ENCODE measurements at places on chromosomes 16 and 17.

DNA sequence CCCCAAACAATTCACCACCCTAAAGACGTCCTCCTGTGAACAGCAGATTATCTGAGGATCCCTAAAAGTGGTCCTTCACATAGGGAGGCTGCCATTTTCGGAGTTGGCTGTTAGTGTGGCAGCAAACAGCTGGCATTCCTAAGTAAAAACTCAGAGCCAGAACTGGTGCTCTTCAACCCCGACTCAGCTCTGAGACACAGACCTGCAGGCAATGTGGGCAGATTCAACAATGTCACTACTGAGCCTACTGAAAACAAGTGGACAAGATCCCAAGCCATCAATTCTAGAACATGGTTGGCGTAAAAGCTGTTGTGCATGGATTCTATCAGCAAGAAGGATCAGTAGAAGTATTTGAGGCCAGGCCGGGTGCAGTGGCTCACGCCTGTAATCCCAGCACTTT, 247.2 kb downstream of the NTN1 start:
- DNase-seq: no peak

GRCh38 chr16:30380072-30380802, 2.1 kb downstream of the SEPTIN1 start:
- DNase-seq: no peak

GRCh38 chr16:64361753-64362152, 760.1 kb downstream of the CDH11 start:
- DNase-seq: no peak

GRCh38 chr16:13377143-13377542, 475.7 kb downstream of the SHISA9 start:
- no peak for DNase-seq

- DNase-seq: no peak
Observed at GRCh38 chr16:66432429-66432828, 5.3 kb downstream of the BEAN1 start.

DNA sequence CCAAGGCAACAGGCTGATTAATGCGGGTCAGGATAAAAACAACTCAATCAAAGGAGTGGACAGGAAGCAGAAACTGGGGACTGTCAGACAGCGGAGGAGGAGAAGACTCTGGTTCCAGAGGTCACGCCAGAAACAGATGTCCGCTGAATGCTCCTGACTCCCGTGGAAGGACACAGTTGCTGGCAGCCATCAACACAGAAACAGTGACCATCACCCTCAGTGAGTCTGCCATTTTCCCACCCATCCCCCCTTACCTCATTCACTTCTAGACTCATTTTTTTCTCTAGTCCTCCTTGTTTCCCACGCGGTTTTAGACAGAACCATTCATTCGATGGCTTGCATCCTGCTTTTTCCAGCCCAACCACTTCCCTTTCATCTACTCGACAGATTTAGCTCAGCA, 40.9 kb downstream of the DHRS7C start:
- no peak for DNase-seq

- no peak for DNase-seq
Observed at GRCh38 chr17:78252701-78253635, 21.5 kb downstream of the TMEM235 start.

- DNase-seq: no peak
Observed at GRCh38 chr16:13351601-13352217, 450.3 kb downstream of the SHISA9 start.

DNA sequence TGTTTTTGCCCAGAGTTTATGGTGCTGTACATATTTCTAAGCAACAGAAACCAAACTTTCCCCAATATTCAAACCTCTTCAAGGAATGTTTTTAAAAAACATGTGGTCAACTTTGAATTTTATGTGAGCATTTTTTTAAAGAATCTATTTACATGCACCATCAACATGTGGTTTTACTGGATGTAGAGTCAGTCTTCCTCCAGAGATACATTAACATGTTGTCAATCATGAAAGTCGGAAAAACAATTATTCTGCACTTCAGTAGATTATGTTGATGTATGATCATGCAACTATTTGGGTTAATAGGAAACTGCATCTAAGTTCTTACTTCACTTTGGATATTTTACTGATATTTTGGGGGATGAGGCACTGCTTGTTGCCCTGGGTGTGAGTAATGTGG, 208.6 kb downstream of the FOXL1 start:
- DNase-seq: no peak

DNA sequence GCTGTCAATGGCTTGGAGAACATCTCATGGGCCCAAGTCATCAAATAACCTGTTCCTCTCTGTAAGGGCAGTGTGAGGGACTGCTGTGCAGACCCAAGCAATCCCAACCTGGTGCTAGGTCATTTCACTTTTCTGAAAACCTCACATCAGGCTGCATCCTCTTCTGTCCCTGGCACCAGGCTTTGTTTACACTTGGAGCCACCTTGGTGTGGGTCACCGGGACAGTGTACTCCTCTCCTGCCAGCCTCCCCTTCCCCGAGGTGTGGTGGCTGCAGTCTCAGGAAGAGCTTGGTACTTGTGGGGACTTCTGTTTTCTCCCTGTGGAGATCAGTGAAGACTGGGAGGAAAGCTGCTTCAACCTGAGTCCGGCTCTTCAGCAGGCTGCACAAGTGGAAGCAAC, 12.4 kb downstream of the SLC7A6OS start:
- no peak for DNase-seq

GRCh38 chr17:17346428-17347233, 43.5 kb downstream of the NT5M start:
- DNase-seq: no peak
